Stomach (tissue), 19 donors: ENCODE measurements at places on chromosomes 12 and 14. TPM values are rescaled to one million over a fixed set of nuclear protein-coding genes. Genes with fewer than 3 reads are reported as not detected.

Gene B4GALNT1
- 1.1 TPM for total RNA-seq

Gene AGAP2
- total RNA-seq, result 0.89 TPM

DNA sequence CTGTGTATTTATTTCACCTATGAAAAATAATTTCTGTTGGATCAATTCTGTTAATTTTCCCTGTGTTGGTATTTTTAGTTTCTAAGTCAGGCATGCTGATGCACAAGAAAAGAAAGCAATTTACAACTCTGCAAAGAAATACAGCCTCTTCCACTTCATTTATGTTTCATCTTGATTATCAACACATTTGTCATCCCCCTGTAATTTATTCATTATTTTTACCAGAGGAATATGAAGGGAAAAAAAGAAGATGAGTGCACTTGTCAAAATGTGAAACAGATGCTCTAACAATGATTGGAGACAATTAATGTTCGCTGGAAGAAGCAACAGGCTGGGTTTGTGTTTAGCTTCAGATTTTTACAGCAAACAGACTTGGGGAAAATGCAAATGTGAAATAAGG, 958.5 kb upstream of the SEL1L start:
- no peaks in the 10 kb centered on the region for H3K27me3 ChIP-seq

Gene KCNMB4
- total RNA-seq, result not detected

DNA sequence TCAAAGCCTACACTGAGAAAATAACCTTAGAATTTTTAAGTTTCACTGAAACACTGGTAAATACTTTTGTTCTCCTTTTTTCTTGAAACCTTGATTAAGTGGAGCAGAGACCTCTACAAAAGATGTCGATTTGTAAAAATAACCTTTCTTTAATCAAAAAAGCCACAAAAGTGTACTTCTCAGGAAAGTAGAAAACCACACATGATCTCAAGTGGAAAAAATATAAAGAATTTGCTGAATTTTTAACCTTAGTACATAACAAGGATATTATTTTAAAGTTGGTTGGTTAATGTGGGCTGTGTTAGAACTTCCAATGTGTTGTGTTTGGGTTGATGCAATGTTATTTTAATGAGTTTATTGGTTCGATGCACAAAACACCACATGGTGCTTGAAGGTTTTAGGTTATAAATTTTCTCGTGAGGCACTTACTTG, 8.6 kb downstream of the LGR5 start:
- no peak overlapping the region for H3K27ac ChIP-seq
- no peak for DNase-seq
- H3K4me1 ChIP-seq, result no peaks in the 10 kb centered on the region
- no peak overlapping the region for H3K4me3 ChIP-seq
- H3K36me3 ChIP-seq, result no peaks in the 10 kb centered on the region

DNA sequence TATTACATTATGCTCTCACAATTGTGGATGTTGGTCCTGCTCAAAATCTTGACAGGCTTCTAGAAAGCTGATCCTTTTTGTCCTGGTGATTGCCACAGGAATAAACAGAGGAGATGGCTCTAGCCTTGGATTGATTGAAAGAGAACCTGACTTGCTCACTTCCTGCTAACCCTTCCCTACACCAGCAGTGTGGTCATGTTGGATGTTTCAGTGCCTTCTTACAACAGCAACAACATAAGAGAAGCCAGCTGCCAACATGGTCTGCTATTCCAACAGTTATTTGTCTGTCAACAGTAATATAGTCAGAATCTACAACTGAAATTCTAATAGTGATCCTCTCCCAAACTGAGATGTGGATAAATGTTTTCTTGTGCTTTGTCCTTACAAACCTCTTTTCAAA, 311.6 kb upstream of the DIO2 start:
- no peaks in the 10 kb centered on the region for H3K27me3 ChIP-seq
- peaks cover 11% of the 10 kb centered on the region for H3K4me1 ChIP-seq
- no peak overlapping the region for H3K4me3 ChIP-seq
- H3K27ac ChIP-seq, result no peak overlapping the region
